NCI-H2029 (cell line): ENCODE measurements at places on chromosomes 4 and X.
A peak's percentile ranks its signal among the peaks of the same experiment; 100 is the strongest.

DNA sequence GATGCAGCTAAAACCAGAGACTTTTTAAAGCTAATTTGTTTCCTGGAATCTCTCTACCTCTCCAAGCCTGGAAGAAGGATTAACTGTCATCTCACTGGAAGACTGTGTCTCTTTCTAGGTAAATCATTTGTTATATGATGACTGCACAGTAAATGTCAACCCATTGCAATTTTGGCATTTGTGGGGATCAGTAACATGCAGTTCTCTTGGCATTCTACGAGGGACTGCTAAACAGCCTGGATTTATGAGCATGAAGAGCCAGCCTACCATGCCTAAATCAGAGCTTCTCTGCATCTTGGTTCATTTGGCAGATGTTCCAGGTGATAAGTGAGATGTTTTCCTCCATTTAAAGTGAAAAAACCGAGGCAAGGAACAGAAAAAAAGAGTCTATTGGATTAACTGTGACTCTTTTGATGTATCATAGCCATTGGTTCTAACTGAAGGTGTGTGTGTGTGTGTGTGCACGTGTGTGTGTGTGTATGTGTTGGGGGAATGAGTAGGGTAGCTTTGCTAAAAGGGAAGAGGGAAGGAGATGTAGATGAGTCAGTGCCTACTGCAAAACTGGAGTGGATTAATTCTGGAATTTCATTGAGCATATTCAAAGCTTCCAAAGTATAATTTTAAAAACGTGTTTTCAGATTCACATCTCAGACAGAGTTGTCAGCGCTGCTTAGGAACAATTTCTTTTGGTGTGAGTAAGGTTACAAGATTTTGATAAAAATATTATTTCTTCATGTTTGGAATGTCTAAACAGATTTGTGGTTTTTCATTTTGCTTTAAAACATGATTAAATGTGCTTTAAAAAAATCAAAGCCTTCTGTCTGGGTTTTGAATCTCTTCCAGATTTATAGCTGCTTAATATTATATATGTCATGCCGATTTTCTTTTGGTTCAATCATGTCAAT, 123.2 kb upstream of the LNX1 start:
- DNase-seq, result no peak

GRCh38 chr4:173169428-173170181, 994 bp downstream of the GALNT7 start:
- DNase-seq, result no peak

DNA sequence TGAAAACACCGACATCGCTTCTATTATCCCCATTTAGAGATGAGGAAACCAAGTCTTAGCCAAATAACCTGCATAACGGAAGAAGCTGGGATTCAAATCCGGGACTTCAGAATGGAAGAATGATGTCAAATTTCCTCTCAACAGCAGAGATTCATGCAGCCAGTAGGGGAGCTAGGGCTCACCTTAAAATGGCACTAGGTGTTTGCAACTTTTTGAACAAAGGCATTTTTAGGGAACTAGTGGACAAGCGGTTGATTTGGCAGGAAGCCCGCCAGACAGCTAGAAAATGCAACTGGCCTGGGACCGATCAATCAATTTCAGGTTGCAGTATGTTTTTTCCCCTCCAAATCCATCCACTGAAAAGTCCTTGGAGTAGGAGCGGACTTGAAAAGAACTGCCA, 224.2 kb downstream of the PTTG2 start:
- DNase-seq, result no peak

GRCh38 chrX:39935411-39936064, 162.2 kb downstream of the BCOR start:
- no peak for DNase-seq

DNA sequence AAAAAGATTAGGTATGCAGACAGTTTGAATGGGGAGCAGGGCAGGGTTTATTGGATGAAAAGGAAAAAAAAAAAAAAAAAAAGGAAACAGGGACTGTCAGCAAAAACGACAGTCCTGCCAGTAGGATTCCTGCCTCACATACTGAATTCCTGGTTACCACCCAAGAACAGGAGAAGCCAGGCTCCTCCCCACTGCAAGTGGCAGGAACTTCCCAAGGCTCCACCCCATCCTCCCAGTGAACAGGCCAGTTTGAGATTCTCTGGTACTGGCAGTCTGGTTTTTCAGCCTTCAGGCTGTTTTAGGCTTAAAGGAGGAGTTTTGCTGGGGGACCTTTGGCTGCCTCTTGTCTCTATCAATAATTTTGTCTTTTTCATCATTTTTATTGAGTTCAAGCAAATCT, 360.0 kb upstream of the CXorf51A start:
- no peak for DNase-seq

DNA sequence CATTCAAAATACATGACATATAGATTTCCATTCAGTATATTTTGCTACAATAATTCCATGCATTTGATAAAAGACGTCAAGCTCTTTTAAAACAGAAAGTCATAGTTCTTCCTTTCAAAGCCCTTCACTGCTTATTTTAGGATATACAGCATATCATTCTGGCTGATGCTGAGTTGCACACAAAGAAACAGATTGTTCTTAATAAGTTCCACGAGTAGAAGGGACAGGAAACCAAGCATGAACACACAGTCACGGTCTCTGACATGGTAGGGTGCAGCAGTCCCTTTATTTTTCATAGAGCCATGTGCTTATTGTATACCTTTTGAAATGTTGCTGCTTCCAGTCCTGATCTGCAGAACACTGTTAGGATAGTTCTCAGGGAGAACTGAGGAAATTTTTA, 85.4 kb downstream of the MAGEB10 start:
- no peak for DNase-seq

DNA sequence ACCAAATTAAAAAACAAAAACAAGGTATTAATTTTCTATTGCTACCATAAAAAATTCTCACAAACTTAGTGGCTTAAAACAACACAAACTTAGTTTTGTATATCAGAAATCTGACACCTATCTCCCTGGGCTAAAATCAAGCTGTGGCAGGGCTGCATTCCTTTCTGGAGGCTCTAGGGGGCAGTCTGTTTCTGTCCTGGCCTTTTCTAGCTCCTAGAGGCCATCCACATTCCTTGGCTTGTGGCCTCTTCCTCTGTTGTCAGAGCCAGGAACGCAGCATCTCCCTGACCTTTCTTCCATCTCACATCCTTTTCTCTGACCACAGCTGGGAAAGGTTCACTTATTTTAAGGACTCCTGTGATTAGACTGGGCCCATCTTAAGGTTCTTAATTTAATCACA, 38.9 kb upstream of the TLR2 start:
- no peak for DNase-seq

DNA sequence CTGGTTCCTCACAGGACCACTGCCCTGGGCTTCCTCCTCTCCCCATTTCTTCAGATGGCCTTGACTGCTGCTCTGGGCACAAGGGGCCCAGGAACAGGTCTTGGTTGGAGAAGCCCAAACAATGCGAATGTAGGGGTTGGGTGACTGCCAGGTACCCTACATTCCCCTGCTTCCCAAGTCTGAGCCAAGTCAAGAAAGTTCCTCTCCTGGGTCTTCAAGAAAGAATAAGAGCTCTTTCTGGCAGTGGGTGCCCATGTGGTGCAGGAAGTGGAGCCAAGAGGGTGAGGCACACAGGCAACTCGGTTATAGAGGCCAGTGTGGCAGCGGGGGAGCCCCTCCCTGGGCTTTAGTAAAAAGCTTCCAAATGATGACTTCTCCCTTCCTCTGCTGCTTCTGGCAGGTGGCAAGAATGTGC, 2.7 kb downstream of the SLC34A2 start:
- no peak for DNase-seq

- no peak for DNase-seq
Measured at GRCh38 chr4:69858690-69859089, 1.3 kb downstream of the SULT1E1 start.

GRCh38 chrX:14896273-14896672, 23.1 kb downstream of the MOSPD2 start:
- DNase-seq, result no peak

- no peak for DNase-seq
Measured at GRCh38 chr4:67236788-67237187, 308.5 kb downstream of the CENPC start.

- DNase-seq, result no peak
Measured at GRCh38 chr4:142307857-142308256, 538.2 kb downstream of the INPP4B start.

DNA sequence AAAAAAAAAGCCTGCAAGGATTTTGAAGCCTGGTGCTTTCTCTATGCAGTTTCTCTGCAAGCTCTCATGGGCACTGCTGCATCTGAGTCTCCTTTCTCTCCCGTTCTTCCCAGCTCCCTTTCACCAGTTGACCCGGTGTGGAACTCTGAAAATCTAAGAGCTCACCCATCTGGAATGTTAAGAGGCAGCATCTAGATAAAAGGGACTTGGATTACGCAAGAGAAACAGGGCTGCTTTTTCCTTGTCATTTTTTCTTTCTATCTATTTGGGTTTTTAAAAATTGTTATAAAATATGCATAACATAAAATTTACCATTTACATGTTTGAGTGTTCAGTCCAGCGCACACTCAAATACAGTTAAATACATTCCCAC, 95.2 kb upstream of the RPS6KA3 start:
- DNase-seq, result peak; percentile 54

DNA sequence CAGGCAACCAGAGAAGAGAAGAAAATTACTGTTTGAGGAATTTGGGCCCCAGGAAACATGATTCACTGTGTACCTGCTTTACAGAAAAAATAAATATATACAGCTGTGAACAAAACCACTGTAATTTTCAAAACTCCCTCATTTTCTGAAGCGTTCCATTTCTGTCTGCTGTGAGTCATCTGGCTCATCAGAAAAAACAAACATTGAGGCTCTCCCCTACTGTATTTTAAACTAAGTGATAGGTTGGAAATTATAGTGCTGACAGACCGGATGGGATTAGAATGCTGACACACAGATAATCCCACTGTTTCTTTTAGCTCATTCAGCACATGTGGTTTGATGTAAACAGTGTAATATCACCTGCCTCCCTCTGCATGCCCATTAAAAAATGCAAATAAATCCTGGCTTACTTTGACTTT, 847.0 kb downstream of the TRIML1 start:
- no peak for DNase-seq

DNA sequence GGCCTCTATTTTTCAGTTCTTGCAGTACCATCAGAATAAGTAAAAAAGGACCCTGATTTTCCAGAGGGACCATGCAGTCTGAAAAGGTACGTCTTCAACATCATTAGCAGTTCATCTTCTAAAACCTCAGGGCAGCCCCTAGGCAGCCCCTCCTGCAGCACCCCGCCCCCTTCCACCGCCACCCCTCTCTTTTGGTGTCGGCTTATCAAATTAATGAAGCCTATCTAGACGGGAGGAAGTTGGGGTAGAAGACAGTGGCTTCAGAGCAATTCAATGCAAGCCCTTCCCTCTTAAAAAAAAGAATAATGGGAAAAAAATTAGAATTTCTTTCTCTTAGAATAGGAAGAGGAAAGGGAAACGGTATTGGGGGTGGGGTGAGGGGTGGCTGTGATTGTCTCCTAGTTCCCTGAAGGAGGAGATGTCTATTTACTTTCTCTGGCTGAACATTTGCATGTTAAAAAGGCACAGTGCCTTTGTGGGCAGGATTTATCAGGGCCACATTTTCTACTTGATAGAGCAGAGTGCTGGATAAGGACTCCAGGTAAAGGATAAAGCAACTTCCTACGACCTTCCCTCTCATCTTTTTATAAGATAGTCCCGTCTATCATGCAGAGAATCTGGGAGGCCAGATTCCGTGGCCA, 159.4 kb downstream of the MGST2 start:
- DNase-seq, result no peak

DNA sequence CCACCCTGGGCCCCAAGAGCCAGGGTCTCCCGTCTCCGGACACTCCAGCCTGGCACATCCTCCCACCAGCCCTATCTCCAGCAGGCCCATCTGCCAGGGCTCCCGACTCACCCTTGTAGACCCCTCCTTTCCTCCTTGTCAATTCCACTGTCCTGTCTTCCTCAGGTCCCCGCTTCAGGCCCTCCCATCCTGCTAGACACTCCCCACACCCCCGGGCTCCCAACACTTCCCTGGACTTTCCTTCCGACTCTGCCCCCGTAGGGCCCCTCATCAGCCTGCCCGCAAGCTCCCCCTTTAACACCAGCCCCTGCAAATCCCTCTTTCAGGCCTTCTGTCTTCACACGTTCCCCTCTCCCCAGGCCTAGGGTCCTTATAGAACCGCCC, 1.1 kb downstream of the PRAF2 start:
- no peak for DNase-seq

- DNase-seq, result no peak
Measured at GRCh38 chrX:43615660-43616059, 40.4 kb upstream of the MAOA start.

- no peak for DNase-seq
Measured at GRCh38 chr4:52869196-52869595, 7.1 kb downstream of the RASL11B start.

- no peak for DNase-seq
Measured at GRCh38 chrX:27600686-27601085, 10.5 kb downstream of the DCAF8L2 start.

GRCh38 chr4:174362340-174362739, 78.6 kb downstream of the CEP44 start:
- no peak for DNase-seq

DNA sequence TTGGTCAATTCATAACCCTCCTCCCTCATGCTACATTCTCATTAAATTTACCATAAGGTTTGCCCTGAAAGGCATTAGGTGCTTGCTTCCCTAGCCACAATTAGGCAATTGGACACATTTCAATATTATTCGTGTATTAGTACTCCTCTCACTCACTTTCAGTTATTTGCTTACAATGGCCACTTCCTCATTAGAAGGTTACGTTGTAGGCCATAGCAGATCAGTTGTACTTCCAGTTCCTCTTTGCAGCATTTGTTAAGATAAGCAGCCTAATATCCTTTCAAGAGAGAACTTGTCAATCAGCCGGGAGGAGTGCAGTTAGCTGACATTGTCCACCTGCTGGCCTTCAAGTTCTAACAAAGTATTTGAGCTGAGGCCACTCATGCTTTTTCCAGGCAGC, 1017.2 kb downstream of the PCDH7 start:
- no peak for DNase-seq

DNA sequence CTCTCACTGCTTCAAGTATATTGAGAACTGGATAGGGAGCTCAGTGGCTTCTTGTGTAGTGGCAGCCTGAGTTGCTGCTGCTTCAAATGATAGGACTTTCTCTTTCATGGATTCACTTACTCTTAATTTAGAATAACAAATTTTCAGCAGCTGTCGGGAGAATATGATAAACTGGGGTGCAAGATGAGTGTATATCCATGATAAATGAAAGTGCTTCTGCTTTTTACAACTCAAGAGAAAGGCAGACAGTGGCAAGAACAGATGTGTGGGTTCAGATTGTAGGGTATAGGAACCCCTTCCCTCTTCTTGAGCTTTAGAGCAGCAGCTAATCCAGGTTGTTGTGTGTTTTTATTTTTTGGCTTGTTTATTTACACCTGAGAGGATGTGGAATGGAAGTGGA, 1.0 kb downstream of the SH3BGRL start:
- DNase-seq, result no peak

GRCh38 chrX:27995611-27996010, 14.4 kb upstream of the DCAF8L1 start:
- no peak for DNase-seq

- DNase-seq, result no peak
Measured at GRCh38 chr4:10021653-10022023, 341 bp upstream of the SLC2A9 start.

- DNase-seq, result no peak
Measured at GRCh38 chrX:29490606-29491005, 724.8 kb upstream of the MAGEB2 start.

GRCh38 chr4:169084954-169085353, 74.9 kb upstream of the CBR4 start:
- no peak for DNase-seq

- no peak for DNase-seq
Measured at GRCh38 chr4:87500092-87500462, 29.1 kb downstream of the SPARCL1 start.
